NCI-H1092 (cell line): ENCODE measurements at places on chromosomes 2 and 18.

DNA sequence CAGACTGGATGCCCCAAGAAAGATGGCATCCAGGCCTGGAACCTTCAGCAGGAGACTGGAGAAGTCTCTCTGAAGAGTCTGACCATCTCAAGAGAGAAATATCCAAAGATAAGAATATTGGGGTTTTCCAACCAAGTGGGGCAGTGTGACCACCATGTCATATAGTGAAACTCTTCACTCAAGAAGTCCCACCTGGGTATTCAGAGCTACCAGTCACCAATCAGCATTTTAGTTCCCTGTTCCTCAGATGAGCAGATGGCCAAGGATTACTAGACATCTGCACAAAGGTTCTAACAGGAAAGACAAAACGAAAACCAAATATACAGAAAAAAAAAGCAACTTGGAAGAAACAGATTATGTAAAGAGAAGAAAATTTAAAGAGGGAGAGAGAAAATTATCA, 38.5 kb upstream of the CXCR4 start:
- DNase-seq: no peak

DNA sequence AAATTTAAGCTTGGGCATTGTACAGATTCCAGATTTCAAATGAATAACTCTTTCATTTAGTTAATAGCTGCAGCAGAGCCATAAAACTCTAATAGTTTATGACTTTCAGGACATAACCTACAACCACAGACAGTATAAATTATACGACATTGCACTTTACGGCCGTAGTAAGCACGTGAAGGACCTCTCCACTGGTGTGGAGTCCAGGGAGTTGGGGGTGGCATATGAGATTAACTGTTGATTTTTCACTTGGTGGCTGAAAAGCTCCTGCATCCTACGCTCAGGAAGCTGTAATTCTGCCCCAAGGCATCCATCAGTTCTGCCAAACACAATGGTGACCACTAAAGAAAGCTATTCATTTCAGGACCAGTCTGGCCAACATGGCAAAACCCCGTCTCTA, 376.2 kb downstream of the SOX11 start:
- peak; percentile 48 for DNase-seq

- no peak for DNase-seq
Observed at GRCh38 chr2:84875213-84875560, 5.7 kb downstream of the TRABD2A start.

DNA sequence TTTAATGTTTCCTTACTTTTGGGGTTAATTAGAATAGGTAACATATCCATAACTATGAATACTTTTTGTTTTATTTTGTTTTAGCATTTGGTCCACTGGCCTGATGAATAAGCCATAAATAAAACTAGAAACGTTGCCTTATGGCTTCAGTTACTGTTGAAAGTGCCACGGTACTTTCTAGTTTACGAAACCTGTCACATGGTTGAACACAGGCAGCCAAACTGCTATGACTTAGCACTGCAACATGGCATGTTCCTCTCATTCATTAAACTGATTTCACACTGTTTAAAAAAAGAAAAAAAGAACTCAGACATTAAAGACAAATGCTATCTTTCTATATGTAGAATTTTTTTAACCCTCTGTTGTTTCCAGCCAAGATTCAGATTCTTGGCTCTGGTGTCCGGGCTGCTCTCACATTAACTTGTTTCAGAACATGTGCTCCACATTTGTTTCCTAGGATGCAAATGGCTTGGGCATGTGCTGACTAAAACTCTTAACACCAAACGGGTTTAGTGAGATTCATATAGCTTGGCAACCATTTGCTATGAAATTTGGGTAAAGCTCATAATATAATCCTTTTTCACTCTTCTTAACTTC, 323.9 kb upstream of the RND3 start:
- DNase-seq: no peak

DNA sequence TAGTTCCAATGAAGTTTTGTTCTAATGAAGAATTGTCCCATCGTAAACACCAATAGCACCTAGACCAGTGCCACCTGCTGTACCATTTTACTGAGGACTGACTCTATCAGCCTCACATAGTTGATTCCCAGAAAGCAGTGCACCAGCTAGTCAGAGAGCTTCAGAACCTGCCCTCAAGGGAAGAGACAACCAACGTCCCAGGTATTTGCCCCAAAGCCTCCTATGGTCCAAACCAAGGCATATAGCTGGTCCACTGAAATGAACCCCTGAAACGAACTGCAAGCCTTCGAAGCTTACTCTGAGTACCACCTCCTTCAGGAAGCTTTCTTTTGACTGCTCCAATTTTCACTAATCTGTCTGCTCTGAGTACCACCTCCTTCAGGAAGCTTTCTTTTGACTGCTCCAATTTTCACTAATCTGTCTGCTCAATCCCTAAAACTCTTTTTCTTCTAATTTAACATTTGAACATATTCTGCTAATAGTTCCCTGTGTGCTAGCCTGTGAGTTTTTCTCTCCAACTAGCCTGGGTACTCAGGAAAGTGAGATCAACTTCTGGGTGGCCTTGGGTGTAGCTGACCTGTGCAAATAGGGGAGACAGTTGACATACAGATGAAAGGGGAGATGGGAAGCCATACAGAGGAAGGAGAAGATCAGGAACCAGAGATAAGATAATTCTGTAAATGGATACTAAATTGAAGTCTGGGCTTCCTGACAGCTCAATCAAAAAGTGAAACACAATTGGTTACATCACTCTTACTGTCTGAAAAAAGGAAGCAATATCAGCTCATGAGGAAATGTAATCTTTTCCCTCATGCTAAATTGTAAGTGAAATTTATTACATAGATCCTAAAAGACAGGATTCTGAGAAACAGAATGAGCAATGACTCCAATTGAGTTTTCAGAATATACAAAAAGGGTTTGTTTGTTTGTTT, 33.5 kb upstream of the EML4 start:
- no peak for DNase-seq

DNA sequence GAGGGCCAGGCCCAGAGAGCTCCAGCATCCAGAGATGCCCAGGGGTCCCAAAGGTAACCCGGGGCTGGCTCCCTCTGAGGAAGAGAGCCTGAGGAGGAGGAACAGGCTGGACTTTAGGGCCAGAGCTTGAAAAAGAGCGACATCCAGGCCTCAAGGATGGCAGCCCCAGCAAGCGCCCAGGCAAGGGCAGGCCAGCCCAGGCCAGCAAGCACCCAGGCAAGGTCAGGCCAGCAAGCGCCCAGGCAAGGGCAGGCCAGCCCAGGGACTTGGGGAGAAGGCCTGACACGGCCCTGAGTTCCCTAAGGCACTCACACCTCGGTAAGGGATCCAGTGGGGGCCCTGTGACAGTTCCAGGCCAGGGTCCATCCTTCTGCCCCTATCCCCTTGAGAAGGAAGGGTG, 30.4 kb downstream of the DBI start:
- DNase-seq: no peak

DNA sequence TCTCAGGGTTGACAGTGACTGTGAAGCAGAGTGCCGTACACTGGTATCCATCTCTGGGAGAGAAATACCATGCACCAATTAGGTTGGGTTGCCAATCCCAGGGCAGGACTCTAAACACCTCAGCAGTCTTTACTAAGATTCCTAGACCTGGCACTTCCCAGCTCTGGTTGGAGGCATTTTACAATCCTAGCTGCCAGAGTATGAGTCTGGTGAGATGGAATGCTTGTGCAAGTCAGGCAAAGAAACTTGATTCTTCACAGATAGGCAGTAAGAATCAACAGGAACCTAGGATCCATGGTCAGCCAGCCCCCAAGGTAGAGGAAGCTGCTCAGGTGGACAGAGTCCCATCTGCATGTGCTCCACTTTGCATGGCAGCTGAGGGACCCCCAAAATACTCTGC, 6.0 kb upstream of the UGT1A5 start:
- no peak for DNase-seq

GRCh38 chr2:238801791-238802190, 46.1 kb upstream of the TWIST2 start:
- DNase-seq: no peak

- DNase-seq: no peak
Observed at GRCh38 chr2:2590141-2590540, 259.1 kb upstream of the MYT1L start.

DNA sequence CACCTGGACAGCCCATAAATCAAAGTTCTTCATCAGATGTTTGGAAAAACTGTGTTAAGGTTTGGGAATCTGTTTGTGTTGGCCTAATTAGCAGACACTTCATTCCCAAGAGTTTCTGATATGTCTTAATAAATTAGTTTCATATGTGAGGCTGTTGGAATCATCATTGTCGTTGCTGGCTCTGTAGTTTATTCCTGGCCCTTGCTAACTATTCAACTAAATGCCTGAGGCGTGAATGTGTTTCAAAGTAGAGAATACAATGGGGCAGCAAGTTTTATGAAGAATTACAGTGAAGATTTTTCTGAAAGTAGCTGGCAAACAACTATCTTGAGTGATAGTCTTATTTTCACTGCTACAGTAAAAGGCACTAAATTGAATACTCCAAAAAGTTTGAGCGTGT, 141.1 kb downstream of the PARD3B start:
- DNase-seq: no peak

DNA sequence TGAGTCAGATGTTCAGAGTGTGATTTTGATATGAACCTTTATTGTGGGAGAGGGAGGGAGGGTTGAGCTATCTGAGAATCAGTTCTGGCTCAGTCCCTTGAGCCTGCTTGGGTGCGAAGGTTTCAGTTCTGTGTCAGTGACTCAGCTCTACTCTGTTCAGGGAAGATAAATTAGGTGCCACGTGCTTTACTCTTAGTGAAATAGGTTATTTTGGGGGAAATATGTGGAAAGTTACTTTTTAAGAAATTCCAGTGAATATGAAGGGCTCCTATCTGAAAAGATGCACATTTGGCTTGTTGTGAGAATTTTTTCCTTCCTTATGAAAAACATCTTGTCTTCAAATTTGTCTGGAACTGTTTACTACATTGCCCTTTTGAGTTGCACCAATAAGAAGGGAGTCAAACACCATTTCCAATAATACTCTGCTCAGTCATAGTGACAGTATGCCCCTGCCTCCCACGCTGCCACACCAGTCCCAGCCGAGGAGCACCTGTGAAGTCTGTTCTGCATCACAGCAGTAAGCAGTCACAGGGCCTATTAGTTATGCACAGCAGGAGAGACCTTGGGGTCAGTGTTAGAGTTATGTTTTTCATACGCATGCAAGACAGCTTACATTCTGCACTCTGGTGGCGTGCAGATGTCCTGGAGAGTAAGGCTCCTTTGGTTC, 32.8 kb upstream of the DNAH7 start:
- no peak for DNase-seq

DNA sequence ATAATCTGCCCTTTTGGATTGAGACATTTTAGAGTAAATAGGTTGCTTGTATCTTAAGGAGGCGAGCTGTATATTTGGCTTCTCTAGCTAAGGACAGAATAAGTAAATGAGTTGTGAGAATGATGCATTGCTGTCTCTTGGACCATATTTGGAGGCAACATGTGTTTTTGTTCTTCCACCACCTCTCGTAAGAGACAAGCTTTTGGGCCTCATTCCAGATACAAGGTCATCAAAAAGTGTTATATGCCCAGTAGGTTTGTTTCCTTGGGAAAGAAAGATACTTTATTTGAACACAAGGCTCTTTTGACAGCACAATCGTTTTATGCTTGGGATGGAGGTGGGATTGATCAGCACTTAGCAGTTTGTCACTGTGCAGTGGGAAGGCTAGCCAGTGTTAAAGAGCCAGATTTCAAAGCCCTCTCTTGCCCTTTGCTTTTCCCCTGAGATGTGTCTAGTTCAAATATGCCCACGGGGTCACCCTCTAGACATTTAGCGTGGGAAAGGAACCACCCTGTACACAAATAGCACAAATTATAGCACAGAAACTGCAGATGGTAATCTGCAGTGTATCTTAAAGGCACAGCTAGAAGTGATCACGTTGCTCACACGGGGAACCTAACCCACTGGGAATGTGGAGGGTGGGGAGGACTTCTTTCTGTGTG, 131.3 kb downstream of the MAP4K4 start:
- DNase-seq: no peak

DNA sequence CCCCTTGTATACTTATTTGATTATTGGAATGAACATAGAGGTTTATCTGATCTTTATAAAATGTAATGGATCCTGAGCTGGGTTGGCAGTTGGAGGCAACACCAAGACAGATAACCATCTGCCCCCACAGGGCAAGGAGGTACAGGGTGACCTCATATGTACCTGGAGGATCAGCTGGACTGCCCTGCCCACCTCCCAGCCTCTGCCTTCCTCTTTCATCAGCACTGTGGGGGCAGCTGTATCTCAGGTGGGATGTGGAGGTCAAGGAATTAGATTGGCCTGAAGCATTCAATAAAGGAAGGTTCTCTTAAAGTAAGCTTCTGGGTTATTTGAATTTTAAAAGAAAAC, 92.6 kb downstream of the LYPD6 start:
- DNase-seq: no peak

DNA sequence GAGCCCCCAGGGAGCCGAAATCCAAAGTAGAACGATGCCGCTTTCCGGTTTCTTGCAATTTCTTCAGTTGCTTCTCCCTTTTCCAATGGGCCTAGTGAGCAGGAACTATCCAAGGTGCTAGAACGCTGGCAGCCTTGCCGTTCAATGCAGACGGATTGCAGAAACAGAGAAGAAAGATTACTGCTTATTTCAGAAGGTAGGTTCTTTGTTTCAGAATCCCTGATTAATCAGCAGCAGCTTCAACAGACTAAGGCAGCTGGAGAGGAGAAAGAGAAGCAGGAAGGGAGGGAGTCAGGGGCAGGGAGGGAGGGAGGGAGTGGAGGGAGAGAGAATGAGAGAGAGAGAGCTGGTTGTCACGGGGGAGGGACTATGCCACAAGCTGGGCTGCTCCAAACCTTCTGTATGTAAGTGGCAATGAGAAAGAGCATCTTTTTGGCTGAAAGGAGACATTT, 576 bp downstream of the NYAP2 start:
- DNase-seq: peak; percentile 55

GRCh38 chr2:190903693-190904450, 23.3 kb downstream of the GLS start:
- no peak for DNase-seq

- DNase-seq: no peak
Observed at GRCh38 chr2:15674637-15675455, 83.2 kb downstream of the DDX1 start.

- DNase-seq: no peak
Observed at GRCh38 chr18:49861659-49862058, 48.3 kb upstream of the ACAA2 start.

DNA sequence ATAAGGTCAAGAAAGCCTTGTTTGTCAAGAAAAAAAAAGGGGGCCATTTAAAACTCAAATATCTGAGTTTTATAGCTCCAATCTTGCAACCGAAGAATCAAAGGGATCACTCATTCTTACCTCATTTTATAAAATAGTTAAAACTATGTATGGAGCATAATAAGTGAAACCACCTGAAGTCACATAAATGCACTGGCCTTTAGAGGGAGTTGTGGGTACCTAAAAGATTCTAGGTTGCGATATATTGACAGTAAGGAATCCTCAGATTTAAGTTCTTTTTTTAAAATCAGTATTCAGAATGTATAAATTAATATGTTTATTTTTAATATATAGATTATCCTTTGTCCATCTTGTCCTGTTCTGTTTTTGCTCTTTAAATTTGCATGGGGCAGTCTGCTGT, 3.4 kb downstream of the ARHGAP28 start:
- DNase-seq: no peak

- DNase-seq: peak; percentile 60
Observed at GRCh38 chr2:168346725-168347477, 99.5 kb upstream of the STK39 start.
